ENCODE measurements at places on chromosomes 7 and 10.

DNA sequence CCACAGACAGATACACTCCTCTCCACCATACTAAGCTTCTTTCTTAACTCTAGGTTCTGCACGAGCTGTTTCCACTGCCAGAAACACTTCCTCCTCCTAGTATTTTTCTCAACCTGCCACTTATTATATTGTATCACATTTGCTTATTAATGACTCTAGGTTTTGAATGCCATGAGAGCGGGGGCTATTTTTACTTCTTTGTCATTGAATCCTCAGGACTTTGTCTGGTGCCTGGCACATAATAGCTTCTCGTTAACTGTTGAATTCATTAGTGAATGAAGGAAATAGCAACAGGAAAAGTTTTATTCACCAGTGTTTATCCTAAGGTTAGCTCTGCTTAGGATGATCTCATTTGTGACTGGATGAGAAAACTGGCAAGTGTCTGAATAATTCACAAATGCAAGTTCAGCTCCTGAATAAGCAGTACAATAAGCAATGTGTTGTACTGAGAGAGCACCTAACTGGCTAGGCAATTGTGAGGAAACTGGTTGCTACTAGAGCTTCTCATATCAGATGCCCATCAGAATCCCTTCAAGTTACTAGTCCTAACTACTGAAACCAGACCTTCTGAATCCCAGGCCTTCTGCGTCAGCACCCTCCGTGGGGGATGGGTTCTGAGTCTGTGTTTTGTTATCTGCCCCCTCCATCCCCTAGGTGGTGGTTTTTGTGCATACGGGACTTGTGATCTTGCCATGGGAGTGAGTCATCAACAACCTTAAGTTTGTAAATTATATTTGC is 92.7 kb downstream of the LSMEM1 start:
- no peak for DNase-seq

DNA sequence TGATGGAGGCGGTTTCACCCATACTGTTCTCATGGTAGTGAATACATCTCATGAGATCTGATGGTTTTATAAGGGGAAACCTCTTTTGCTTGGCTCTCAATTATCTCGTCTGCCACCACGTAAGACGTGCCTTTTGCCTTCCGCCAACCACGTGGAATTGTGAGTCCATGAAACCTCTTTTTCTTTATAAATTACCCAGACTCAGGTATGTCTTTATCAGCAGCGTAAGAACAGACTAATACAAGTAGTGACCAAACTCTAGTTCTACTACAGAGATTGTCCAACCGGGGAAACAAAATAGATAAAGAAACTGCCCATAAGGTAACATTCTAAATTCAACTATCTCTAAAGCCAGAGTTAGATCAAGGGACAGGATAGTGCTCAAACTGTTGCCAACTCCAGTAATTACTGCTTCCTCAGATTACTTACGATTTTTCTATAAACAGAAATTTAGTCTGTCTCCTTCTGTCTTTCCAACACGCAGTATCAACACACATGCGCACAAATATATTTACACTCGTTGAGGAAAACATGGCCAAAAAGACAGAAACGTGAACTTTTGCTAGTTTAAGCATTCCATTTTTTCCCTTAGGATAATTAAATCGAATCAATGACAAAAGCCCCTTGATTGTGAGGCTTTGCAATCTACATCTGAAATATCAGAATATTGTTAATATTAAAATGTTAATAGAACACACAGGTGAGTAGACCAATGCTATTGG is 36.9 kb downstream of the CREB3L2 start:
- no peak for DNase-seq

GRCh38 chr10:31359979-31360378 is 41.0 kb downstream of the ZEB1 start:
- DNase-seq, result no peak

DNA sequence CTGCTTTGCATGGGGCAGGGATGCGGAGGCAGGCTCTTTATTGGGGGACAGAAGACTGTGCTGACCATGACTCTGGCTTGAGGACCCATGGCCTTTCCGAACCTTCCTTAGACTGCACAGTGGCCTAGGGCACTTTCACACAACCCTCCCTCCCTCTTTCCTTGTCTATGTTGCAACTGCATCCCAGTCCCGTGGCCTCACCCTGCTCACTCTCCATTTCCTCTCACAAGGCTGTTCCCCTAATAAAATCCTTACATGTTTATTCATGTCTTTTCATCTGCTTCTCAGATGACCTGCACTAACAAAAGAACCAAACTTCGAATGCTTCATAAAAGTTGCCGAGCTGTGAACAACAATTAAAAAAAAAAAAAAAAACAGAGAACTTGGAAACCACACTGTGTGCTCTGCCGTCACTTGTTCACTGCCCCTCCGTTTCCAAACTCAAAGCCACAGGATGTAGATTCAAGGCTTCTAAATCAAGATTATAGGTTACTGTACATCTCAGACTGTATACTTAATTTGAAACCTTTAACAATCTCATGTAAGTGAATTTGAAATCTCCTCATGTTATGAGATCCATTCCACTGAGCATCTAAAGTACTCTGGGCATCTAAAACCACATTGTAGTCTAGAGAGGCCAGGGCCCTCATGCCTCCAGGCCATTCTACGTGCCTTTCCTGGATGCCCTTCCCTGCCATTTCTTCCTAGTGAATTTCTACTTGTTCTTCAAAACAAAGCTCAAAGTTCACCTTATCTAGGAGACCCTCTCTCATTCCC is 265.9 kb downstream of the SNX13 start:
- no peak for DNase-seq

GRCh38 chr10:113108194-113108835 is 158.3 kb downstream of the TCF7L2 start:
- DNase-seq, result peak; percentile 41

DNA sequence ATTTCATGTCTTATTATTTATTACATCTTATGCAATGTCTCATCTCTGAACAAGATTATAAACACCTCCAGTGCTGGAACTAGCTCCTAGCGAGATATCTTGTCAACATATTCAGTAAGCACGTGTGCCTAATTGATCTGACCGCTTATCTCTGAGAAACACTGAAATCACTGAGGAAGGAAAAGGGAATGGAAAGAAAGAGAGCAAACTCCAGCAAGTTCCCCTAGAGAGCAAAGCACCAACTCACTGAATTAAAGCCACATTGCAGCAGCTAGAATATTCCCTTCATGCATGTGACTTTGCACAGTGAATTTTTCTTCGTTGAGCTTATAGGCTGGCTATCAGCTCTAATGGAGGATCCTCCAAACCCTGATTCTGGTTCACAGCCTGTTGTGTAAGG is 177.1 kb upstream of the FRMD4A start:
- DNase-seq, result no peak

- no peak for DNase-seq
Measured at GRCh38 chr10:114652402-114653368, 5.4 kb downstream of the ABLIM1 start.

DNA sequence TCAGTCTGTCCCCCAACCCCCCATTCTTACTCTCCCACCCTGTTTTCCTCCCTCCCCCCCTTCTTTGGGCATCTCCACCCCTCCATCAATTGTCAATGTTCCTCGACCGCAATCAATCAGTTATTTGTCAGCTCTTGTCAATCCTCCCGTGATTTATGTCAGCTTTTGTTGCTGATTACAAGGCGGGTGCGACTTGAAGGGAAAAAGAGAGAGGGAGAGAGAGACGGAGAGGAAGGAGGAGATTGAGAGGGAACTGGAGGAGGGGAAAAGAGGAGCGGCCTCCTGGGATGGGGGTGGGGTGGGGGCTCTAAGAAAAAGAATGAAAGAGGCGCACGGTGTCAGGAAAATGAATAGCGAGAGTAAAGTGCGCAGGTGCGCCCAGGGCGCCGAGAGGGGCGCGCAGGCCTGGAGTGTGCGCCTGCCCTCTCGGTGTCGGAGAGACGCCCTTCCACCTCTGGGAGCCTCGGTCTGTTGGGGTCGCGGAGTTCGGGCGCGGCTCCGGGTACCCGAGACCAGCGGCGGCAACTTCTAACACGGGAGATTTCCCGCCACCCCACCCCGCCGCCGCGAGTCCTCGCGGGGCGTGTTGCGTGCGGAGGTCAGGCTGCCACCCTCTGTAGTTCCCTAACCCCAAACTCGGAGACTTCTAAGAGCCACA is 1.1 kb upstream of the ZNF503 start:
- no peak for DNase-seq

DNA sequence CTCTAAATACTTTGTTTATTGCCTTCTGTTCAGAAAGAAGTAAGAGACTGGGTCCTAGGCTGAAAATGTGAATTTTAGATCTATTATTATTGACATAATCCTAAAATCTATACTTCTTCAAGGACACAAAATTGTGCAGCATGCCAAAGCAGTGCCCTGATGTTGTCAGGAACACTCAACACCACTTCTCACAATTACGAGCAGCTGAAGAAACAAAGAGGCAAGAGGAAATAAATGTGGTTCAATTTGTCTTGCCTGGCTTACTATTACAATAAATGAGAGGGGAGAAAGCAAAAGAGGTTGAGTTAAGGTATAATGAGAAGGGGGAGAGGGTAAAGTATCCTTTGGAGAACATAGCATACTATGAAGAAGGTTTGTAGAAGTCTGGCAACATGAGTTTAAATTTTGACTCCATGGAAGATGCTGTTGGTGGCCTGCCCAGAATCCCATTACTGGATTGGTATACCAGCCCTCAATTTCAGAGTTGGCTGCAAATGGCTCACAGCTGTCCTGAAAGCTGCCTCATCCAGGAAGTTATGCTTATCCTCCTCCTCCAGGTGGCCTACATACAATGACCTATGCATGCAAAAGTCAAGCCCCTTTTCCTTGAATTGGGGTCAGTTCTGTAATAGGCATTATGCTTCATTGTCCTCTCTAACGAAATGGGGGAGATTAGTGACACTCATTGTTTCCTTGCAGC is 274.6 kb upstream of the SMIM30 start:
- no peak for DNase-seq

- DNase-seq, result no peak
Measured at GRCh38 chr10:34701194-34701593, 113.9 kb downstream of the PARD3 start.

GRCh38 chr7:13262929-13263530 is 575.6 kb downstream of the ARL4A start:
- DNase-seq, result no peak

DNA sequence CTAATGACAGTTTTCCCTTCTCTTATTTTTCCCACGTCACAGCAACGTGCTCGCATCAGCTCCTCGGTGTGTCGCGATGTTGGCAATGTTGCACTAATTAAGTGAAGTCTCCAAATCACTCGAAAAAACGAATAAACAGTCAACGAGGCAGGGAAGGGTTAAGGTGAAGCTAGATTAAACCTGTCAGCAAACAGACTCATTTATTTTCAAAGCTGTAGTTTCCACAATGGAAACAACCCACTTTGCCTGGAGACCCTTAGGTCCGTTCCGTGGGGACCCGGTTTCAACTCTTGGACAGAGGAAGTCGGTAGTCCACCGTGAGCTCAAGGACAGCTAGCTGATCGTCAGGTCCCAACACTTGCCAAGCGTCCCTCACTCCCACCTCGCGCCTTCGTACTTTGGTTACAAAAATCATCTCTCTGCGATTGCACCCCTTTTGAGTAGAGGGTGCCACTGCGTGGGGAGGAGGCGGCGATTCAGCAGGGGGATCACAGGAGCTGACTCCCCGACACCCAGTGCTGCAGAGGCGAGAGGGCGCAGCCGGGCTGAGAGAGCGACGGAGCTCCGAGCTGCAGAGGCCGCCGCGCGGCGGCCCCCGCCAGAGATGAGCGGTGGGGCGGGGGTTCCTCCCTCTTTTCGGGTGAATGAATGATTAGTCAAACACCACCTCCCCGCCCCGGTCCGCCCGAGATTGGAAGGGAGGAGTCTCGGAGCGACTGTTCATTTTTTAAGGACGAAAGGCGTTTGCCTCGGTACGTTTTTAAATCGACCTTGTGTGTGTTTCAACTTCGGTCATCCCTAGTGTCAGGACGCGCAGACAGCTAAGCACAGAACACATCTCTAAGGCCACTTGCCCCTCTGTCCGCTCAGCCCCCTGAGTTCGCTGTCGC is 1.3 kb upstream of the BMPER start:
- DNase-seq, result peak; percentile 26

DNA sequence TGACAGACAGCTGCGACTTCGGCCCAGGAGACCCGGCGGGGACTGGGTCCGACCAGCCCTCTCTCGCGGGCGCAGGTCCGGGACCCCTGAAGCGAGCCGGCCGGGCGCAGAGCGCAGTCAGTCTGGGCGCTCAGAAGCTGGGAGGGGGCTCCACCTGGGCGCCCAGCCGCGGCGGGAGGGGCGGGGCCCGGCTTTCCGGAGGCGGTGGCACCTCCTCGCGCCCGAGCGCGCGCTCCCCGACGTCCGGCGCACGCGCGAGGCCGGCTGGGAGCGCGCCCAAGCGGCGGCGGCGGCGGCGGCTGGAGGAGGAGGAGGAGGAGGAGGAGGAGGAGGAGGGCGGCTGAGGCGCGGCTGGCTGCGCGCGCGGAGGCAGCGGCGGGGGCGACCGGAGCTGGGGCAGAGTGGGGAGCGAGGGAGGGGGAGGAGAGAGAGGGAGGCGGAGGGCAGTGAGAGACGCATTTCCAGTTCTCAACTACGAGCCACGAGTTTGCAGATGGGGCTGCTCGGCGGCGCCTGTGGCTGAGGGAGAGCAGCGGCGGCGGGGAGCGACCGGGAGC is at the start of gene PALS2:
TSS of gene PALS2 (plus strand) at position 456 of the 557 bp plus-strand sequence. CDS start 50,216 bp downstream, outside the sequence.
- peak; percentile 82 for DNase-seq

DNA sequence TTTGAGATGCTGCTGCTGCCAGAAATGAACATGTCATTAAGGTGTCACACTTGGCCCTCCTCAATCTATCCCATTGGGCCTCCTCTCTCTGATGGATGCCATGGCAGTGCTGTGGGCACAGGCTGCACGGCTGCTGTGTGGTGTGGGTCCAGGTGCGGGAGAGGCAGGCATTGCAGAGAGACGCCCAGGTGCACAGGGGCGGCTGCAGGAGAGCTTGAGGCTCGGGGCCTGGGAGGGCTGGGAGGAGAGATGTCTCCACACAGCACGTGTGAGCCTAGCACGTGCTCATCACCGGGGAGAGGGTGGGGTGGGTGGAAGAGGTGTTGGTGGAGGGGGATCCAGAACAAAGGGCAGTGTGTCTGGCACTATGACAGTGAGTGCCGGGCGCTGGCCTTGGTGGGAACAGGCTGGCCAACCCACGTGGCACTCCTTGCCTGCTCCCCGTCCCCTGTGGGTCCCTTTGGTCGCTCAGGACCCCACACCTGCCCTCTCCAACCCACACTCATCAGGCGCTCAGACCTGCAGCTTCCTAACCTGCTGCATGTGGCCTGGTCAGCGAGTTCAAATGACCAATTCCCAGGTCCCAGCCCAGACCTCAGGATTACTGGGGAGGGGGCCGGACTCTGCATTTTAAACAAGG is 39.9 kb upstream of the BNIP3 start:
- DNase-seq, result no peak

- DNase-seq, result peak; percentile 26
Measured at GRCh38 chr10:13788711-13789447, 202.1 kb downstream of the PRPF18 start.

- peak; percentile 74 for DNase-seq
Measured at GRCh38 chr10:14325325-14325955, 5.3 kb downstream of the FRMD4A start.

GRCh38 chr10:99742701-99743100 is 10.7 kb downstream of the CUTC start:
- no peak for DNase-seq

- DNase-seq, result no peak
Measured at GRCh38 chr7:29315122-29315891, 120.7 kb downstream of the CHN2 start.
